Endodermal cell (in vitro differentiated cells): ENCODE measurements at places on chromosomes 12 and 14. TPM values are rescaled to one million over a fixed set of nuclear protein-coding genes. Genes with fewer than 3 reads are reported as not detected.

DNA sequence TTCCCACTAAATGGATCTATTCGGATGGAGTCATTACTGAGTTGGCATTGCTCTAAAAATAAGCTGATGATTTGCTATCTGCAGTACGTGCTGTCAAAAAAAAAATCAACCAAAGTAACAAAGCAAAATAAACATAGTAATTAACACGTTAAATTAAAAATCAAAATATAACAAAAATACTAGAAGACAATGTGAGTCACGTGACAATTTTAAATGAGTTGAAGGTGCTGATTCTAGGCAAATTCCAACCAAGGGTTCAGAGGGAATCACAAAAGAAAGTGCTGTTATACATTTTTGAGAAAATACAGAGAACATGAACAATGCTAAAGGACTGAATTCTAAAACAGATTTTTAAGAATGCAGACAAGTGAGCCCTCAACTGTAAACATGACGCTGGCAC, 45.2 kb upstream of the IFNG-AS1 start:
- no peak for DNase-seq

DNA sequence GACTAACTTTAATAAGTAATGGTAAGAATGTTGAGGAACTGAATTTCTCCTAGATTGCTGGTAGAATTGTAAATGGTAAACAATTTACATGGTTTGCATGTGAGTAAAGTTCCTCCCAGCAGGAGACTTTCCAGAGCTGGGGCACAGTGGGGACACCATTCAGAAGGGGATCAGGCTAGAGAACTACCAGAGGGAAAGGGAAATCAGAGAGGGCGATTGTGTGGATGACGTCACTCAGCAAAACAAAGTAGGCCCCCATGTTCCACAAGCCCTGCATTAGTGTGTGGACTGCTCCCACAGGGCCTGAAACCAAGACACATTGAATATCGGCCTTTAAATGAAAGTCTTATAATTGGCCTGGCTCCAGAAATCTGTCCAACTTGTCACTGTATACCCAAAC, 9.5 kb downstream of the RNASE11 start:
- peak; percentile 85 for DNase-seq

DNA sequence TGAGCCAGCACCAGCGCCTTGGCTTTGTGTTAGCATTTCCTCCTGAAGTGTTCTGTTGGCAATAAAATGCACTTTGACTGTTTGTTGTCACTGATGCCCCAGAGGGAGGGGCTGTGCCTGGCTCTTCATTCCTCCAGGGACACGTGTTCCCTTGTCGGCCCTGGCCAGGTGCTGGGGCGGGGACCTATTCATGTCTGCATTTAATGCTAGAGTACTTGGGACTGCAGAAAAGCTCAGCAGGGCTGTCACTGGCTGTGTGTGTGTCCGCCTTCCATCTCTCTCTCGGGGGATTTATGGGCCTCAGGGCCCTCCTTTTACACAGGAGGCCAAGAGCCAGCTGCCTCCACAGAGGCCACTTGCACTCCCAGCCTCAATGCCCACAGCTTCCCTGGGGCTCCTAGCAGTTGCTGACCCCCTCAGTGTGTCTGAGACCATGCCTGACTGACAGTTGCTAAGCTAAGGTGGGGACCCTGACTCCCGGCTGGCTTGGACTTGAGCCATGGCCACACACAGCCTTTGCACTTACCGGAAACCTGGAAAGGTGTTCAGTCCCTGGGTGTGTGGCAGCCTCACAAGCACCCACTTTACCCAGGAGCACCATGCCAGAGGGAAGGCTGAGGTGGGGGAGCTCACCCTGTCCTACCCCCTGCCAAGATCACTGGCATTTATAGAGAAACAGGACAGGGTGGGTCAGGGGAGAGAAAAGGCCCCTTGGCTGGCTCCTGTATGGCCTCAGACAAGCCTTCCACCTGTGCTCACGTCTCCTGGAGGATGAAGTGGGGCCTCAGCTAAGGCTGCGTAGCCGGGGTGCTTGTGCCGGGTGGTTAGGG, 27.8 kb downstream of the HIP1R start:
- DNase-seq = peak; percentile 74

GRCh38 chr12:119727600-119728443, 59.9 kb downstream of the PRKAB1 start:
- no peak for DNase-seq

OR4E2 gene
- total RNA-seq = not detected in 3 replicates
